Stimulated activated CD8-positive, alpha-beta memory T cell treated with anti-CD3 and anti-CD28 coated beads, Interleukin-15, amount 100 ng/mL, for 1 hour (primary cell): ENCODE measurements at places on chromosomes 12 and 14.

DNA sequence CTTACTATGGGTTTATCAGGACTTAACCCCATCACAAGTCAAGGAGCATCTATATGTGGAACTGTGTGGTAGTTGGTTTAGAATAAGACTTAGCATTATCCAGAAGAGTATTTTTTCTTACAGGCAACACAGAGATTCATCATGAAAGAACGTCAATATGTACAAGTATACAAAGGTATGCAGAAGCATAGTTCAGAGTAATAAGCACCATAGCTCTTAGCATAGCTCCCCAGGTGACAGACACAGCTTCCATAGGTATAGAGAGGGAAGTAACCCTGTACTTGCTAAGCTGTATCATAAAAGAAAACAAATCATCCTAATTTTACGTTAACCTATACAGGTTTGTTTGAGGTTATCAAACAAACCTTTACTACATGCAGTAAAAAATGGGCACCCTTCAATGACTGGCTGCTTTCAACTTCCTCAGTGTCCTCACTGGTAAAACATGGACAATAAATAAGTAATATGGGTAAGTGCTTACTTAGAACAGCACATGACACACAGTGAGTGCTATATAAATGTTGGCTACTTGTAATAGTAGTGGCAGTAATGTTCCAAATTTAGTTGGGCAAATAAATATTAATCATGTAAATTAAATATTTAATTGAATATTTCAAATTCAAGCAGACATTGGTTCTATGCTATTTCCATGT, 50.9 kb downstream of the PTPN21 start:
- no peak for DNase-seq

DNA sequence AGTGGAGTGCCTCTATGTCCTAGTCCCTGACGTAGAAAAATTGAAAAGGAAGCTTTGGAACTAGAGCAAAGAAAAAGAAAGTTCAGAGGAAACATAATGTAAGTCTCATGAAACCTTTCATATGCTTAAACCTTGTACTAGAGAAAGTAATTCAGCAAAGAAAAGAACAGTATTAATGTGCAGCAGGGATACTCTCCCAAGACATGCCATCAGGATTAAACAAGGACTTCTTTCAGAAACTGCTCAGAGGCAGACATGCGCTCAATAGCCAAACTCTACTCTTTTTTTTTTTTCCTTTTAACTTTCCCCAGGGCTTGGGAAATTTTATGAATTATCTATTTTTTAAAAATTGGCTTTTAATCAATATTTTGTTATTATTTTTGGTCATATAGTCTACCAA, 7.1 kb upstream of the ASB8 start:
- no peak for DNase-seq

DNA sequence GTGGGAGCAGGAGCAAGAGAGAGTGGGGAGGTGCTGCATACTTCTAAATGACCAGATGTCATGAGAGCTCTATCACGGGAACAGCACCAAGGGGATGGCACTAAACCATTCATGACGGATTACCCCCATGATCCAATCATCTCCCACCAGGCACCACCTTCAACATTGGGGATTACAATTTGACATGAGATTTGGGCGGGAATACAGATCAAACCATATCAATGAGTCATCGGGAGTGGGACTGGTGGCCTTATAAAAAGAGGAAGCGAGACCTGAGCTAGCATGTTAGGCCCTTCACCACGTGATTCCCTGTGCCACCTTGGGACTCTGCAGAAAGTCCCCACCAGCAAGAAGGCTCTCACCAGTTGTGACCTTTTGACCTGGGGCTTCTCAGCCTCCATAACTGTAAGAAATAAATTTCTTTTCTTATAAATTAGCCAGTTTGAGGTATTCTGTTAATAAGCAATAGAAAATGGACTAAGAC, 28.7 kb downstream of the COX8C start:
- DNase-seq, result no peak

GRCh38 chr12:96006727-96007126, 10.6 kb upstream of the HAL start:
- no peak for DNase-seq

DNA sequence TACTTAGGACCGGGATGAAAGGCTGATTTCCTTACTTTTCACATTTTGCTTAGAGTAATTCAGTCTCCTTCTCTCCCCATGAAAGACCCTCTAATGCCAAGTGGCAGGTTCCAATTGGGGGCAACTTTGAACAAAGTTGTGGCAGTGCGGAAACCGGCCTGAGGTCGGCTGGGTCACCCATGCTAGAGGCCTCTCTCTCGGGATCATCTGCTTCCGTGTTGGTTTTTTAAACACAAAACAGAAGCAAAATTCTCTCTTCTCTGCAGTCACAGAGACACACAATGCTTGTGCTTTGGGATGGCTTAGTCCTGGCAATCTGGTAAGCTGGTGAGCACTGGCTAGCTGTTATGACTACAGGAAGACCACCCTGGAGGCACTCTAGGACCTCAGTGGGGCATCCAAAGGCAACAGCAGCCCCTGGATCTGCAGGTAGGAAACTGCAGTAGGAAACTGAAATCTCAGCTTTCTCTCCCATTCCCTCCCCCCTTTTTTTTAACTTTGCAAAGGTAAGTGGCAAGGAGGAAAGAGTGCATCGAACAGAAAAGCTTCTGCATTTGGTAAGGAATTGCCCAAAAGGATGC, 102.1 kb downstream of the BCL11B start:
- no peak for DNase-seq

- DNase-seq, result no peak
These were observed 127.3 kb downstream of the SCARB1 start for GRCh38 chr12:124736115-124737039.

DNA sequence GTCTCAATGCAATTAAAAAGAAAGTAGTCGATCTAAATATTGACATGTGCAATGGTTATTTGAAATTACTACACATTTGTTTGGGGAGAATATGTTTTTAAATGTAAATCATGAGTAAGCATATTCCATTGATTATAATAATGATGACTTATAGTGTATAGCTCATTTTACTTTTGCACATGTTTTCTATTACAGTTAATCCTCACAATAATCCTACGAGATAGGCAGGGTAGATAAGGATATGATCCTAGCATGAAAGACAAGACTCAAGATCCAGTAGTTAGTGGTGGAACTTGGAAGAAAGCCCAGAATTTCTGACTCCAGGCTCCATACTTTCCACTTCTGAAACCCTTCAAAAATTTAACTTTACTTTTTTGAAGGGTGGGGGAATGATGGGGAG, 94.0 kb downstream of the NAV3 start:
- no peak for DNase-seq

- DNase-seq, result no peak
These were observed 16.1 kb downstream of the TNFAIP2 start for GRCh38 chr14:103139132-103140025.

DNA sequence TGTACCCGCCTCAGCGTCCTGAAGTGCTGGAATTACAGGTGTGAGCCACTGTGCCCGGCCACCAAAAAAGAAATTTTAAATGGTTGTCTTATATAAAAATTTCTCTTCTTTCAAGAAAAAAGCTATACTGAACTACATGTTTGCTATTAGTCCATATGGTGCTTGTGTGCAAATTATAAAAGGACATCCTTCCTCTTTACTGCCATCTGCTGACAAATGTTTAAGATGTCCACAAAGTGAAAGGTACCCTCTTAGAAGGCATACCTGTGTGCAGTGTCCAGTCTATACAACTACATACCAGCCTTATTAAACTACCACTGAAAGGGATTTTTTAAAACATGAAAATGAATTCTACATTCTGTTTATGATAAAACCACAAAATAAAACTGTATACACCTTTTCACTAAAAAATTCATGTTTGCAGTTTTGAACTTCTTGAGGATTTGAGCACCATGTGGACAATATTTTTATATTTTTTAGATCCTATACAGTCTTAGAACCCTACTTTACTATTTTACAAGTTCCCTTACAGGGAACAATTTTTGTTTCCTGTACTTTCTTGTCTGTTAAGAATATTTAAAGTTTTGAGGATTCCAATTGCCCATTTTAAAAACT, 32.8 kb upstream of the TOMM20L start:
- no peak for DNase-seq

GRCh38 chr12:28190321-28191050, at the start of gene CCDC91:
Gene CCDC91 (plus strand): TSS chr12:28190456. CDS start chr12:28257216, 66,760 bp downstream.
- DNase-seq, result peak; percentile 78

DNA sequence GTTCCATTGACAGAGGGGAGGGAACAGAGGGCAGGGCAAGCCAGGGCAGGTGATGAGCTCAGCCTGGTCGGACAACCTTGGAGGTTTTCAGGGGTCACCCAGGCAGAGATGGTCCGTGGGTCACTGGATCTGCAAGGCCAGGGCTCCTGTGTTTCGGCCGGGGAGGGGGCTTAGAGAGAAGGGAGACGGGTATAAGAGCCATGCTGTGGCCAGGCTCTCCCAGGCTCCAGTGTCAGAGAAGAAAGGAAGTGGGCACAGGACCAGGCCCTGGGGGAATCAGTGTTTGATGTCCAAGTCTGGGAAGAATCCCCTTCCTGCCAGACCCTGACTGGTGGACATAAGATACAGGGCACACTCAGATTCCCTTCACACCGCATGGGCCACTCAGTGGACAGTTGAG, 36.9 kb downstream of the DIO3 start:
- no peak for DNase-seq

DNA sequence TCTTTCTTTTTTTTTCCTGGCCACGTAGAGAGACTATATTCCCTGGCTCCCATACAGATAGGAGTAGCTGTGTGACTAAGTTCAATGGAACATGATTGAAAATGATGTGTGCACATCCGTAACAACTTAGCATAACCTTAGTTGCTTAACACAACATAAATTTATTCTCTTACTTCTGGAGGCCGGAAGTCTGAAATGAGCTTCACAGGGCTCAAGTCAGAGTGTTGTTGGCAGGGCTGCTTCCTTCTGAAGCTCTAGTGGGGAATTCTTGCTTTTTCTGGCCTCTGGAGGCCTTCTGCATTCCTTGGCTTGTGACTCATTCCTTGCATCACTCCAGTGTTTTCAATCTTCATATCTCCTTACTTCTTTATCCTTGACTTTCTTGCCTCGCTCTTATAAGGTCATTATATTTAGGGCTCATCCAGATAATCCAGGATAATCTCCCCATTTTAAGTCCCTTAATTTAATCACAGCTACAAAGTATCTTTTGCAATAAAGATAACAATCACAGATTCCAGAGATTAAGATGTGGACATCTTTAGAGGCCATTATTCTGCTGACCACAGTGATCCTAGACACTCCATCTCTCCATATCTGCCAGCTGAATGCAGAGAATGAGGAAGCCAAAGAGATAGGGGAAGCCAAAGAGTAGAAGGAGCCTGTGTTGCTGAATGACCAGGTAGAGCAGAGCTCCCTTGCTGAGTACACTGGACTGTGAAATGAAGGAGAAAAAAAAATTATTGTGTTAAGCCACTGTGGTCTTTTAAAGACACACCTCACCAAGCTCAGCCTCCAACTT, 21.0 kb upstream of the SNX6 start:
- no peak for DNase-seq

DNA sequence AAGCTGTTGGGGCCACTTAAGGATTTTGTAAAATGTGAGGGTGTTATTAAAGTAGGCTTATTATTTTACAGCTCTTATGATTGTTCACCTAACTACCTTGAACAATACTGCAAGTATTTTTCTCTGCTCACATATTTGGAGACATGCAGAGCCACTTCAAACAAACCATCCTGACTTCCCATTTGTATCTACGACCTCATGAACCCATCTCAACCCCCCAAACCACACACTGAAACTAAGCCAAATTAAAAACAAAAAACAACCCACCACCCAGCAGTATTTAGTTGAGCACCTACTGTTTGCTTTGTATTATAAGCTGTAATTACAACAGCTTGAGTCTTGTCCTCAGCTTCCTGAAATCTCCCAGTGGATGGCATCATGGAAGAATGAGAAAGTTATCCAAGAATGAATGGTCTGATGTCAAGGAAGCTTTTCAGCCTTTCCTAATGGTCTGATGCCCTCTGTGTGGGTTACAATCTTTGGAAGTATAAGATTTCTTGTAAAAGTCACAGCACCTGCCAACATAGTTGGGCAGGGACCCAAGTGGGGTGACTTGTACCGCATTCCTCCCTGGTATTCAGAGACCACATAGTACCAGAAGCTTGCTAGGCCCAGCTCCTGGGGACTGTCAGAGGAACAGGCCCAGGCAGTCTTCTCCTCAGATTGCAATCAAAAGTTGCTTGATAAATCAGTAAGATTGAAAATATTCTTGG, 416.6 kb downstream of the ZFP36L1 start:
- no peak for DNase-seq

GRCh38 chr14:29016050-29016900, 249.7 kb downstream of the FOXG1 start:
- DNase-seq, result no peak

DNA sequence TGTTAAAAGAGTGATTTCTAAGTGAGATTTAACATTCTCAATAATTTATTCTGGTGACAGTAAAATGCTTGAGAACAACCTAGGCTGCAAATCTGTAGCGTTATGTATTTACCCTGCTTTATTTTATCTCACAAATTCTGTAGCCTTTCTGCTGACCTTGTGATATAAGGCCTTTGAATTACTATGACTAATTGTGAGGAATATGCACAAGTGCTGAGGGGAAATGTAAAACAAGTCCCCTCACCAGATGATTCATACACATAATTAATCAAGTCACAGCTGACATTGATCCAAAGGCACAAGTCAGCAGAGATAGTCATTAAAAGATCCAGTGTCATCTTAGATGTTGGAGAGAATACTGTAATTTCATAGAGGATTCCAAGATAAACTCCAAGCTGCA, 992.7 kb upstream of the USP15 start:
- DNase-seq, result no peak

- no peak for DNase-seq
These were observed 6.7 kb downstream of the DDX47 start for GRCh38 chr12:12819752-12820311.

DNA sequence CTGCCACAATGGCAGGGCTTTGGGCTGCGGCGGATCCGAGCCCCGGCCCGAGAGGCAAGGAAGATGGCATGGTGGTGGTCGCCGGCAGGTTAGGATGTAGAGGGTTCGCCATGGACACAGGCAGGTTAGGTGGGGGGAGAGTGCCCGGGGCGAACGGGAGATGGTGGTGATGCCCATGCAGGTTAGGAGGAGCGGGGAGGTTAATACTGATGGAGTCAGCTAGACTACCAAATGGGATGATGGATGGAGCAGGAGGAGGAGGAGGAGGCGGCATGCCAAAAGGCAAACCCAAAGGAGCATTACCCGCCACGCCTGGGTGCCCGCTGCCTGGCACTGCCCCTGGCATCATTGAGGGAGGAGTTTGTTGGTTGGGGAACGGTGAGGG, 6.2 kb downstream of the MYL6 start:
- no peak for DNase-seq
